NCI-H2029 treated with DMSO at 0.1 percent for 48 hours (cell line): ENCODE measurements at places on chromosomes 7 and 10.

- no peak for DNase-seq
Observed at GRCh38 chr7:140901941-140902302, 22.8 kb downstream of the BRAF start.

GRCh38 chr10:30059209-30060107 lies at the start of gene JCAD:
Gene JCAD, minus strand, starts transcription at chr10:30059586. Its CDS starts 11,774 bp downstream, at chr10:30047812.
- no peak for DNase-seq

GRCh38 chr7:129943352-129943751 lies 9.4 kb downstream of the UBE2H start:
- no peak for DNase-seq

DNA sequence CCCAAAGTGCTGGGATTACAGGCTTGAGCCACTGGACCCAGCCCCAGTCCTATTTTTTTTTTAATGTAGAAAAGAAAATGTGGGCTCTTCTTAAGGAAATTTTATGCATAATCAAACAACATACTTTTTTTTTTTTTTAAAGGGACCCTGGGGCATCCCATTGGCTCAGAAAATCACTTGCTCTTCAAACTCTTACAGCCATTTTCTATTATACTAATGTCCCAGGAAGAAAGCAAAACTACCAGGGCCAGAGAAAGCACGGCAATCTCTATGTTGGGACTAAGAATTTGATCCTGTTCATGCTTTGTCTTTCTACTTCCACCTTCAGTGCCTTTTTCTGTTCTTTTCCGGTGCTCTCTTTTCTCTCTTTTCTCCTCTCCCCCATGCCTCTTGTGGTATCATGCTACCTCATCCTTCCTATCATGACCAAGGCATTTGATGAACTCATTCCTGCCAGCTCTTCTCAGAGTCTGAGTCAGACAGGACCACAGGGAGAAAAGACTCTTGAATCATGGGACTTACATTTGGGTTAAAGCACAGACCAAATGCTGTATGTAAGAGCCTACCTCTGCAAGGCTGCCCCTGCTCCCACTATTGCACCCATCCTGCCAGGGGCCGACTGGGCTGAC lies 76.4 kb upstream of the CCNY start:
- DNase-seq, result no peak

GRCh38 chr10:47332946-47333345 lies 10.7 kb downstream of the GDF2 start:
- DNase-seq, result no peak

DNA sequence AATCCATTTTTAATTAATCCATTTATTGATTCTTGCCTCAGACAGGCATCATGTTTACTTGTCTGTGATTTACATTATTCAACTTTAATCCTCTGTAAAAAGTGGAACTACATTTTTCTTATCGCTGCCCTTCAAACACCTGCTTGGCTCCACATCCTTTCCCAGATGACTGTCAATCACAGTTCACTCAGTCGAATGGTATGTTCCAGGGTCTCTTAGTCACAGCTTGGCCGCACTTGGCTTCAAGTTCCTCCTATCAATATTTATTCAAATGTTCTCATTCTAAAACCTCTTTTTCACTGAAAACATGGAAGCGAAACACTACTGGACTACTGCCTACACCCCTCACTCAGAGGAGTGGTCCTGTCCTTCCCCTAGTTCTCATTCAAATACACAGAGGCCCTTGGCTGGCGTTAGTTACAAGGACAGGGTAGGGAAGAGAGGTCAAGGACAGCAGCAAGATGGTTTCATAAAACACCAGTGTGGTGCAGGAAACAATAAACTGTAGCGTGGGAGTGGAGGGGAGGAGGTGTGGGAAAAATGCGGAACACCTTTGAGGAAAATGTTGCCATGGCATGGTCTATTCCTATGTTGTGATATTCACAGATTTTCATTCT lies 143.2 kb downstream of the USP6NL start:
- no peak for DNase-seq

DNA sequence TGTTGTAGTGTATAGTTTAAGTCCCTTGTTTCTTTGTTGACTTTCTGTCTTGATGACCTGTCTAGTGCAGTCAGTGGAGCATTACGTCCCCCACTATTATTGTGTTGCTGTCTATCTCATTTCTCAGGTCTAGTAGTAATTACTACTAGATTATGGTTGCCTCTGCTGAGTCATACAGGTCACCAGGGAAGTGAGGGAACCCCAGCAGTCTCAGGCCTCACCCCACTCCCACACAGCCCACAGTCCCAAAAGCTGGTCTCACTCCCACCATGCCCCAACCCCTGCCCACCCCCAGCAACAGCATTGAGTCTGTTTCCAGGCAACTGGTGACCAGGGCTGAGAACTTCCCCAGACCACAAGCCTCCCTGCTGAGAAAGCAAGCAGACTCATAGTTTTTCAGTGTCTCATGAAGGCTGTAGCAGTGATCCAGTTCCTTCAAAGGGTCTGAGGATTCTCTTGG lies 88.0 kb downstream of the PLXDC2 start:
- no peak for DNase-seq

DNA sequence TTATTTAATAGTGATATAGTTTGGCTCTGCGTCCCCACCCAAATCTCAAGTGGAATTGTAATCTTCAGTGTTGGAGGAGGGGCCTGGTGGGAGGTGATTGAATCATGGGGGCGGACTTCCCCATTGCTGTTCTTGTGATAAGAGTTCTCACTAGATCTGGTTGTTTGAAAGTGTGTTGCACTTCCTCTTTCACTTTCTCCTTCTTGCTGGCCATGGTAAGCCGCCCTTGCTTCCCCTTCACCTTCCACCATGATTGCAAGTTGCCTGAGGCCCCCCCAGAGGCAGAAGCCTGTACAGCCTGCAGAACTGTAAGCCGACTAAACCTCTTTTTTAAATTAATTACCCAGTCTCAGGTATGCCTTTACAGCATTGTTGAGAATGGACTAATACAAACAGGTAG lies 101.4 kb downstream of the MTPAP start:
- no peak for DNase-seq

GRCh38 chr7:7732621-7733281 lies 14.3 kb upstream of the RPA3 start:
- no peak for DNase-seq

DNA sequence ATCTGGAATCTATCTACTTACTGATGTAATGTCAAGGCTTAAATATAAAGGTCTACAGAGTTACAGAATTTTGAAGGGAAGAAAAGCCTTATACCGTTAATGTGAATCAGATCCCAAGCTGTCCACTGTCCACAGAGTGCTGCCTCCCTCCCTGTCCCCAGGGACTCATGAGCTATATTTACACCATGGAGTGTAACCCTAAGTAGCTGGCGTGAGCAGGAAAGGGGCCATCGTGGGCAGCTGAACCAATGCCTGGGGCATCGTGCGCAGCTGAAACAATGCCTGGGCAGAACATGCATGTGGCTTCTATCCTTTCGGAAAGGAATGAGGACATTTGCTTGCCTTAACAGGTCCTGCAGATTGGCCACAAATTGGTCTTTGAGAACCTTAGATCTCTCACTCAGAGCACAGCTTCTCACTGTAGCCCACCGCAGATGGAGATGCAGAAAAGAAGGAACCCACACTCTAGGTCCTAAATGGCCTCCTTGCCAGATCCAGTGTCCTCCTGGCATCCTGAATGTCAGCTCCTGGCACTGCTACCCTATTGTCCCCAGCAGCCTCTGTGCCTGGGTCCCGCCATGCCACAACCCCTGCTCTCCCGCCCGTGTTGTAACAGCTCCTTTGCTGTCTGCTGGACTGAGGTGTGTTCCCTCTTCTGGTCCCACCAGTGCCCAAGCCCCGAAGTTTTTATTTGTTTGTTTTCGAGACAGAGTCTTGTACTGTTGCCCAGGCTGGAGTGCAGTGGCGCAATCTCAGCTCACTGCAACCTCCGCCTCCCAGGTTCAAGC lies 30.3 kb downstream of the CCDC3 start:
- DNase-seq, result no peak

- no peak for DNase-seq
Observed at GRCh38 chr7:36602511-36602910, 121.8 kb downstream of the AOAH start.

DNA sequence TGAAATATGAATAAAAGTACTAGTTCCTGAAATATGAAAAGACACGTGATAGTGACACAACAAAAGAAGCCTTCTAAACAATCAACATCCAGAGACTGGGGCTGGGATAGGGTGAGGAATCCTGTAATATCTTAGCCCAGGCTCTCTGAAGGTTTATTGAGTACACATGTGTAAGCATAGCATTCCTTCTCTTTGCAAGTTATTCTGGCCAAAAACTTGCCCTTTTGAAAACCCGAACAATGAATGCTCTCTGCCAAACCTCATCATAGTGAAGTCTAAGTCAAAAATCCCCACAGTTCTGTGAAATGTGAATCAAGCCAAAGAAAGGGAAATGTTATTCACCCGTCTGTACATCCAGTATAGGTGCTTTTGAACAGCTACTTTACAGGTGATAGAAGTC lies 11.6 kb downstream of the SEMA3D start:
- no peak for DNase-seq

GRCh38 chr7:39746103-39746819 lies 122.9 kb downstream of the RALA start:
- peak; percentile 46 for DNase-seq

- DNase-seq, result no peak
Observed at GRCh38 chr7:50389961-50390360, 60.2 kb downstream of the FIGNL1 start.
